Temporal lobe (tissue), 4 donors: ENCODE measurements at places on chromosomes 5 and 9. TPM values are rescaled to one million over a fixed set of nuclear protein-coding genes. Genes with fewer than 3 reads are reported as not detected.

The SNX18 gene
- 17.2 TPM for total RNA-seq

The FCN2 gene
- total RNA-seq: not detected

The TSSK1B gene
- not detected for total RNA-seq

The IFNA21 gene
- total RNA-seq: not detected
